Activated gamma-delta T cell (primary cell): ENCODE measurements at places on chromosomes 16 and 17.

- DNase-seq = no peak
Observed at GRCh38 chr16:84315422-84315821, 20.7 kb downstream of the WFDC1 start.

DNA sequence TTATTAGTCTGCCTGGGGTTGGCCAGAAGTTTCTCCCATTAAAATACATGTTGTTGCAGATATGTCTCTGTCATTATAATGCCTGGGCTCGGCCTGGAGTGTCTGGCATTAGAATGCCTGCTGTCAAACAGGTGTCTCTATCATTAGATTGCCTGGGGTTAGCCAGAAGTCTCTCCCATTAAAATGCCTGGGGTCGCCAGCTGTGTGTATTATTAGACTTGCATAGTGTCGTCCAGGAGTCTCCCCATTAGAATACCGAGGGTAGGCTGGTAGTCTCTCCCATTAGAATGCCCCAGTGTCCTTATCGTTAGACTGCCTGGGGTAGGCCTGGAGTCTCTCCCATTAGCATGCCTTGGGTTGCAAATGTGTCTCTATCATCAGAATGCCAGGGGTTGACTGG, 2270.8 kb downstream of the TP53TG3F start:
- DNase-seq = no peak

GRCh38 chr16:75495076-75495674, at the start of gene CHST6:
Gene CHST6, minus strand, starts transcription at chr16:75495441. Its CDS starts 15,613 bp downstream, at chr16:75479828.
- no peak for DNase-seq

GRCh38 chr16:58658796-58659211, 25.8 kb downstream of the SLC38A7 start:
- DNase-seq = no peak
